NAMALWA (cell line): ENCODE measurements at places on chromosomes 5 and 9.
A peak's percentile ranks its signal among the peaks of the same experiment; 100 is the strongest.

GRCh38 chr5:156396830-156397081, 69.8 kb downstream of the SGCD start:
- no peak for DNase-seq

GRCh38 chr5:136016945-136017530, 11.8 kb upstream of the TGFBI start:
- no peak for DNase-seq

GRCh38 chr5:15983392-15983791, 196.2 kb downstream of the MARCHF11 start:
- no peak for DNase-seq

GRCh38 chr9:7802666-7803065, 3.1 kb upstream of the DMAC1 start:
- no peak for DNase-seq

DNA sequence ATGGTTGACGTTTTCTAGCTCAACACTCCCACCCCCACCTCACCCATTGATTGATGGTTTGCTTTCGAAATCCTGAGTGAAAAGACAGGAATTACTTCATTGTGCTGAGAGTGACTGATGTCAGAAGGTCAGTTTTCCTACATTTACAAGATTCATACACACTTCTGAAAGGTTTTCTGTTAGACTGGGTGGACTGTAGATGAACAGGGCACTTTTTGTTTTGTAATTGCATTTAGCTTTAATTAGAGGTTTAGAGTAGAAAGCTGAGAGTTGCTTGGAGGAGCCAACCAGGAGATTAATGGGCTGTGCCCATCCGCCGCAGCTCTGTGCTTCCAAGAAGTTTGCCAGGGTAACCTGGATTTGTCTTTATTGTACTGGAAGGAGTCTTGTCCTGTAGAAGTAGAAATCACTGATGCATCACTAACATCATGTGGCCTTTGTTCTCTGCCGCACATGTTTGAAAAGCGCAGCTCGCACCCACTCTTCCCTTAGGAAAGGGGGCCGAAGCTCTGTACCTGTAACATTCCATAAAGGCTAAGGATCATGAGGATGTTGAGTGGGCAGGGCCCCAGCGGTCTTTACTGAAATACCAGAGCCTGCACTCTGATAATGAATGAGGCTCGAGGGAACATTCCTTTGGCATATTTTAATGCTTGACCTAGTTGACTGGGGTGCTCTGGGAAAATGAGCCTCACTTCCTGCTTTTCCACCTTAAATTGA, 267.6 kb upstream of the DMRT1 start:
- DNase-seq = no peak

DNA sequence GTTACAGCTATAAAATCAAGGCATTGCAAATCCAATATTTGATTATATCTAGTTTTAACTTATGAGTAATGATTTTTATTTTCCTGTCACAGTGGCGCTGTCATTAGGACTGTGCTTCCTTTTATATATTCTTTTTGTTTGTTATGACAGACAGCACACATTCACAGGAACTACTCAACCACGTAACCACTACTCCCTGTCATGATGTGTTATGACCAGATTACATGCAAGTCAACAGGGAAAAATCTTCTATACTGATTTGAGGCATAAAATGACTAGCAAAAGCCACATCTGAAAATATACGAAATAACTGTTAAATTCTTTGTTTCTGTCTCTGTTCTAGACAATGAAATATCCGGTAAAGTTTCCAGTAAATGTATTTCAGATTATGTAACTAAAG, 25.4 kb downstream of the SREK1 start:
- DNase-seq = peak; percentile 68

GRCh38 chr9:133371261-133371711, 4.6 kb downstream of the SURF4 start:
- no peak for DNase-seq

GRCh38 chr9:111454751-111455150, 29.4 kb downstream of the ECPAS start:
- DNase-seq = no peak

- no peak for DNase-seq
Measured at GRCh38 chr9:72315089-72315509, 49.9 kb downstream of the ZFAND5 start.

DNA sequence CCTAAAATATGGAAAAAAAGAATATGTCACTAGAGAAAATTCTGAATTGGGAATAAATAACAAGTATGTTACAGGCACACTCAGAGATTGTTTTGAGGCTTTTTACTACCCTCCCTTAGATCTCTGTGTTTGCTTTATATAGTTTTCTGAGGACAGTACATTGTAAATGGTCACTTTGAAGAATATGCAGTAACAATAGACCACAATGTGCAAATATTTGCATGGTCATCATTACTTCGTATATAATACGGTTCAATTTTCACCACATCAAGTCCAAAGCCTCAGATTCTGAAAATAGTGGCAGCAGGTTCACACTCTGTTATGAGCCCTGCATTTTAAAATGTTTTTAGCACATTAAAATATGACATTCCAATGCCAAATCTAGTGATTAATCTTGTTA, 238.6 kb downstream of the ADAMTS6 start:
- no peak for DNase-seq

DNA sequence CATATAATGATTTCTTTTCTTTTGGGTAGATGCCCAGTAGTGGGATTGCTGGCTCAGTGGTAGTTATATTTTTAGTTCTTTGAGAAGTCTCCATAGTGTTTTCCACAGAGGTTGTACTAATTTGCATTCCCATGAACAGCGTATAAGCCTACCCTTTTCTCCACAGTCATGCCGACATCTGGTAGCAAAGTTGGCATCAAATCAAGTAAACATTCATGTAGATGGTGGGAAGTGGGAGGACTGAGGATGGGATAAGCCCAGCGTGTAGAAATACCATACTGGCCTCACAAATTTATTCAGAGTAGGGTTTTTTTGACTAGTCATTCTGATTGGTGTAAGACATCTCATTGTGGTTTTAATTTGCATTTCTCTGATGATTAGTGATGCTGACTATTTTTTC, 115.4 kb downstream of the EGFLAM start:
- DNase-seq = no peak

- DNase-seq = no peak
Measured at GRCh38 chr5:38931731-38932130, 85.9 kb downstream of the OSMR start.

GRCh38 chr9:90086101-90086511, 481.3 kb downstream of the GADD45G start:
- DNase-seq = peak; percentile 7

GRCh38 chr5:1319436-1320256, 24.8 kb upstream of the TERT start:
- DNase-seq = no peak

DNA sequence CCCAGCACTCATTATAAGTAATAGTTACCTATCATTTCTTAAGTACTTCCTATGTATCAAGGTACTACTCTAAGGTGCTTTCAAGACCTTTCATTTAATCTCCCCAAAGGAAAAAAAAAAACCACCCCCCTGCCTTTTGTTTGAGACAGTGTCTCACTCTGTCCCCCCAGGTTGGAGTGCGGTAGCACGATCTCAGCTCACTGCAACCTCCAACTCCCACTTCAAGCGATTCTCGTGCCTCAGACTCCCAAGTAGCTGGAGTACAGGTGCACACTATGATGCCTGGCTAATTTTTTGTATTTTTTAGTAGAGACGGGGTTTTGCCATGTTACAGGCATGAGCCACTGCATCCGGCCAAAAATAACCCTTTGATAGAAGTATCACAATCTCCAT, 29.9 kb downstream of the SERINC5 start:
- no peak for DNase-seq

DNA sequence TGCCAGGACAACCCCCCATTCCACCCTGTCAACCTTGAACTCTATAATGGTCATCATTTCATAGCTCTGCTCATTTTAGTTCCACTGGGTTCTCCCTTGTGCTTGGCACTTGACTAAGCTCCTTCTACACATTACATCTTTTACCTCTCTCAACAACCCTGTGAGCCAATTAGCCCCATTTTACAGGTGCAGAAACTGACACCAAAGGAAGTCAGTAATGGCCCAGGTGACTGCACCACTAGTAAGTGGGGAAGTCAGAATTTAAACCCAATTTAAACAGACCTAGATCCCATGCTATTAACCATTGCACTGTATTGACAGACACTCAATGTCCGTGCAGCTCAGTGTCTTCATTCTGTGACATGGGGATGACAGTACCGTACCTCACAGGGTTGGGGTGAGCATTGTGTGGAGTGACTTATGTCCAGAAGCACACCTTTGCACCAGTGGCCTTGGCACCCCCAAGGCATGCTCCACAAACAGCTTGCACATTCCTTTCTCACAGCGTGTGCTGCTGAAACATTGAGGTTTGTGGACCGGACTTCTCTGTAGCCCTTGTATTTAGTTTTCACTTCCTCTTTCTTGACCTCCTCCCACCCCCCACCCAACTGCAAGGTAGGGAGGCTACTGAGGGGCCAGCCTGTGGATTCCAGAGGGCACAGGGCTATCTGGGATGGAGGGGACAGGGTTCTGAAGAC, 23.1 kb downstream of the IRF1 start:
- peak; percentile 59 for DNase-seq

GRCh38 chr9:72485821-72486593, 35.4 kb upstream of the TMC1 start:
- DNase-seq = no peak

GRCh38 chr5:111528056-111528455, 15.7 kb upstream of the STARD4 start:
- no peak for DNase-seq

- no peak for DNase-seq
Measured at GRCh38 chr5:111859533-111860270, 102.7 kb upstream of the NREP start.

GRCh38 chr5:2752059-2752820, 763 bp upstream of the IRX2 start:
- DNase-seq = no peak

DNA sequence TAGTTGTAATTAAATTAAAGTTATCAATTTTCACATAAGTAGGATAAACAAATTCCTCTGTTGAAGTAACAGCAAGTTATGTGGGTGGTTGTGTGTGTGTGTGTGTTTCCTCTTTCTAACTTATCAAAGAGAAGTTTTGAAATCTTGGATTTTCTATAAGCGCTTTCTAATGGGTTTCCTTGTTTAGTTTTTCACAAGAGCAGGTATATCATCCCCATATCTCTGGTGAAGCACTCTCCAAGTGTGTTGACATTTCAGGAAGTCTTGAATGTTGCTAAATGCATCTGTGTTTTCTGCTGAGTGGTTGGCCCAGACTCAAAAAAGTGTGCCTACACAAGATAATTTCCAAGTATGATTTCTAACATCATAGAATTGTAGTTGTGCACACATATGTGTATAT, 43.3 kb downstream of the PRDM6 start:
- no peak for DNase-seq

GRCh38 chr5:154461531-154461930, 15.7 kb downstream of the SAP30L start:
- no peak for DNase-seq

DNA sequence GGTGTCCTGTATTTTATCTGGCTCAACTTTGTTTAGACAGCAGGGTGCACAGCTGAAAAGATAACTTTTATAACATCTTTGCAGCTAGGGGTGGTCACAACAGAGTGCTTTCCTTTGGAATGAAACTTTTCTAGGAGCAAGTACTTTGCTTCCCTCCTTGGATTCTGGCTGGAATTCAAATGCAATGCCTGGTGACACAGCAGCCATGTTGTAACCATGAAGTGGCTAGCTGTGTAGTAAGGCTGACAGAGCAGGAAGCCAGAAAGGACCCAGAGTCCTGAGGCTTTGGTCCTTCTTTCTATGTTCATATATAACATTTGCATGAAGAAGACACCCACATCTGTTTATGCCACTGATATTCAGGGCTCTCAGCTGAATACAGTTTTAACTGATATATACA, 48.1 kb downstream of the TENT4A start:
- no peak for DNase-seq

- DNase-seq = no peak
Measured at GRCh38 chr5:67997892-67998457, 217.6 kb upstream of the PIK3R1 start.

DNA sequence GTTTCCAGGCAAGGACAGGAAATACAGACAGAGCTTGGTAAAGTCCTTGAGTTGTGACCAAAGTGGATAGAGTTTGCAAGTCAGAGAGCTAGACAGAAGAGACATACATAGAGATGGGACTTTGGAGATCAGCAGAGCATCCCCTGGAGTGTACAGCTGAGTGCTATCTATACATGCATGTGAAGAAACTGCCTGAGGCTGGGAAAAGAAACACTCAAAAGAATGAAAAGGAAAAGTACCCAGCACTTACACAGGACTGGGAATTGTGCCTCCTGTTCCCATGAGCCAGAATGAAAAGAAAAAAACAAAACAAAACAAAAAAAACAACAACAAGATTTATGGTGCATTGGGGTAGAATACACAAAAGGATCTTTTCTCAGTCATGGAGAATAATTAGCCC, 606.4 kb downstream of the ZNF608 start:
- no peak for DNase-seq

GRCh38 chr5:169862391-169862811, 117.9 kb downstream of the INSYN2B start:
- no peak for DNase-seq

GRCh38 chr5:148899993-148900392, 73.6 kb downstream of the ADRB2 start:
- no peak for DNase-seq

DNA sequence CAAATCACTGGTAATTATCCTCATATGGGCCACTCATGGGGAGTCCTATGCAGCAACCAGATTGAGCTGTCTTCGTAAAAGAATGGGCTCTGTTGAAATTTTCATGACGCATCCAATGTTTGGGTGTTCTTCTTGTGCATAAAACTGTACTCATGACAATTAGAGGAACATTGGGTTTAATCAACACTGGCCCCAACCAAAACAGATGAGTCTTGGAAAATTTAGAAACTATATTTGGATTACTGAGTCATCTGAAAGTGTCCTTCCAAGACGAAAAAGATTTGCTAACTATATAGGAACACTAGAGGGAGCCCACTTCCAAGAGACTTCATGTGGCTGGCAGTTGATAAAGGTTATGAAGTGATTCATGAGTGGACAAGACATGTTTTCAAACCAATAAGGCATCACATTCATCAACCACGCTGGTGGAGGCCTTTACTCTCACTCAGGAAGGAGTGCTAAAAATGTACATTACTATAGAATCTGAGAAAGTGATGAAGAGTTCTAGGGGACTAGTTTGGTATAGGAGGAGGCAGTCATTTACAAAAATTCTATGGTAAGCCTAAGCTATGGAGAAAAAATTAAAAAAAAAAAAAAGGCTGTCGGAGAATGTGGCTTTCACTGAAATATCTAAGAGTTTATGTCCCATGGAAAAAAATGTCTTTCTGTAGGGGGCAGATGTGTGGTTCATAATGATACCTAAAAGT, 313.5 kb downstream of the PRDM9 start:
- DNase-seq = peak; percentile 49

GRCh38 chr9:83233647-83234046, 170.7 kb upstream of the RASEF start:
- DNase-seq = no peak
